ENCODE measurements at places on chromosomes 3 and 15.

DNA sequence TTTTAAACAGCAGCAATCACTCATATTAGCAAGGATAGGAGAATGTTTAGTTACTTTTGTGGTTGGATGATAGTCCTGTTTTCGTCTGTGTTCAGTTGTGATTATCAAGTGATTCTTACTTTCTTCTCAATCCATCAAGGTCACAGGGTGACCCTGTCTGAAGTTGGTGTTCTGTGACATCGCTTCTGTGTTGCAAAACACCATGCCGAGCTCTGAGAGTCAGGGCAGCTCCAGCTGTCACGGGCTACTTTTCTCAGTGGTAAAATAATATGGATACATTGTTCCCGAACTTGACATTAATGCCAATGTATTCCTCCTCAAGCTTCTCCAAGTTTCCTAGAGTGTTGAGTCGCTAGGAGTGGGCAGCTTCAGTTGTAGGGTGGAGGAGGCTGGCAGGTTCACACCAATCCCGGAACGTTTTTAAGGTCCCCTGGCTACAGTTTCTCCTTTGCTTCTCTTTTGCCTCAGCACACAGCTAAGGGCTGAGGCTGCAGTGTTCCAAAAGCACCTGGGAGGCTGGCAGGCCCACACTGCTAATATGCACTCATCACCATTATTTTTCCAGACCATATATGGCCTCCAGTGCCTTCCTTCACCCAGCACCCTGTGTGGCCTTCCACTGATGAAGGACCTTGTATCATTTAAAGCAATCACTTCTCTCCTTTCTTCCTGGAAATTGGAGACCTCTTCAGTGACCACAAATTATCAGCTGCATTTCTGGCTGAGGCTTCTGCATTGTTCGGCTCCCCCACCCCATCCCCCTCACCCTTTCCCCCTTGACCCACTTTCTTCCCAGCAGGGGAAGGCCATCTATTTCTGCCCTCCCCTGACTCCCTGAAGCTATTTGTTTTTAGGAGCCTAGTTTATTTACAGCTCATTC lies 25.8 kb downstream of the COLQ start:
- no peak for DNase-seq

DNA sequence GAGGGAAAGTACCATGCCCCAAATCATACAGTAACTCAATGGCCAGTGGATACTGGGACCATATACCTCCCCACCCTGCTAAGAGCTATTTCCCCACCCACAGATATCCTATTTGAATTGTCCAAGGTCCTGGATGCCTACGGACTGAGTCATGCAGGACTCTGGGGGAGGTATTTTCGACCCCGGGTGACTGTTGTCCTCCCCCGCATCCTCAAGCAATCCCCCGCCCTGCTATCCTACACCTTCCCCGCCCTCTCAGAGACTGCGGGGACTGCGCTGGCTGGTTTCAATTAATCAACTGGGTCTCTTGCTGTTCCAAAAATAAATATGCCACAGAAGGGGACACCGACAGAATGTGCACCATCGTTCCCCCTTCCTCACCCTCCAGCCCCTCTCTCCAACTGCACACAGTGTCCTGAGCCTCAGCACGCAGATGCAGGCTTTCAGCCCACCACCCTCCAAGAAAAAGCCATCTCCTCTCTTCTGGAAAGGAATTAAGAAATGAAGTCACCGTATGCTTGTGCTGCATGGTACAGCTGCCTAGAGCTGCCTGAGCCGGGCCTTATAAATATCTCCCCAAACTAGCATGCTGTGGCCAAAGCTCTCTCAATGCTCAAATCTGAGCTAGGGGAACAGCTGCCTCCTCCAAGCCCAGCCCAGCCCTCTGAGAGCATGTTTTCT lies 8.1 kb downstream of the CAV3 start:
- DNase-seq = no peak

GRCh38 chr3:180529778-180530177 lies 72.2 kb upstream of the TTC14 start:
- DNase-seq = no peak

DNA sequence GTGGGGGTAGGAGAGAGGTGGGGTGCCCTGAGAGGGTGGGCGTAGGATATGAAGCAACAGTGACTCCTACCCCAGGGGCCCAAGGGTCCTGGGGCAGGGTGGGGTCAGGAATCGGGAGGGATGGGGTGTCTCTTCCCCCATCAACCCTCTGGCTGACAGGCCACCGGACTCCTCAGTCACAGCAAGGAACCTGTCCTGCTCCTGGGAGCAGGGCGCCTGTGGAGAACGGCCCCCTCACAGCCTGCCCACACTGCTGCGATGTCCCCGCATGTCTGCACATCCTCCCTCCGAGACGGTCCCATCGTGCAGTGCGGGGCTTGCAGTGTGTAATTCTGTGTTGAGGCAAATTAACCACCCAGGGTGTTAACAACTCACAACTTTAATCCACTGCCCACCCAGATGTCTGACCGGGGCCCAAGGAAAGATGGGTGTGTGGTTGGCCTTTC lies 2.7 kb downstream of the TM4SF19 start:
- DNase-seq = no peak

DNA sequence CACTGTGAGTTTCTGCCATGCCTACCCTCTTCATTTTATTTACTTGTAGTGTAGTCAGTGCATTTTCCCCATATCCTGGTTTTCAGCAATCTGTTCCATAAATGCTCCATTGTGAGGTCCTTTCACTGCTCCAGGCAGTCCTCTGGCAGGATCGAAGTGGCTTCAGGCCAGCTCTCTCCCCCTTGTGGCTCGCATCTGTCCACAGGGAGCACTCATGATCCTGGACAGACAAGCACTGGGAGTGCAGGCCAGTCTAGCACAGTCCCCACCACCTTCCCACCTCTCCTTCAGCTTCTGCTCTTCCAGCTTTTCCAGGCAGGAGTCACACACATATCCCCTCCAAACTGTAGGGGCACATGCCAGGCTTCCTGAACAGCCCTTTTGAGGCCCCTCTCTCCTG lies 173.6 kb downstream of the PPM1L start:
- DNase-seq = no peak
